ENCODE measurements at places on chromosomes 16 and 17. TPM values are rescaled to one million over a fixed set of nuclear protein-coding genes. Genes with fewer than 3 reads are reported as not detected.

The AURKB gene
- total RNA-seq = 152 TPM

The NECAB2 gene
- 4.0 TPM for total RNA-seq

The DNAAF8 gene
- 1.3 TPM for total RNA-seq

The OR1F1 gene
- 0.76 TPM for total RNA-seq

Measured in A549 treated with ZK216348 at 1 μM for 4 hours (cell line).